Amniotic stem cell (primary cell): ENCODE measurements at places on chromosomes 5 and 9.

- DNase-seq, result no peak
Measured at GRCh38 chr5:179953987-179954386, 46.3 kb upstream of the TBC1D9B start.

- peak; percentile 1 for DNase-seq
Measured at GRCh38 chr5:33180900-33181299, 259.9 kb upstream of the TARS1 start.

DNA sequence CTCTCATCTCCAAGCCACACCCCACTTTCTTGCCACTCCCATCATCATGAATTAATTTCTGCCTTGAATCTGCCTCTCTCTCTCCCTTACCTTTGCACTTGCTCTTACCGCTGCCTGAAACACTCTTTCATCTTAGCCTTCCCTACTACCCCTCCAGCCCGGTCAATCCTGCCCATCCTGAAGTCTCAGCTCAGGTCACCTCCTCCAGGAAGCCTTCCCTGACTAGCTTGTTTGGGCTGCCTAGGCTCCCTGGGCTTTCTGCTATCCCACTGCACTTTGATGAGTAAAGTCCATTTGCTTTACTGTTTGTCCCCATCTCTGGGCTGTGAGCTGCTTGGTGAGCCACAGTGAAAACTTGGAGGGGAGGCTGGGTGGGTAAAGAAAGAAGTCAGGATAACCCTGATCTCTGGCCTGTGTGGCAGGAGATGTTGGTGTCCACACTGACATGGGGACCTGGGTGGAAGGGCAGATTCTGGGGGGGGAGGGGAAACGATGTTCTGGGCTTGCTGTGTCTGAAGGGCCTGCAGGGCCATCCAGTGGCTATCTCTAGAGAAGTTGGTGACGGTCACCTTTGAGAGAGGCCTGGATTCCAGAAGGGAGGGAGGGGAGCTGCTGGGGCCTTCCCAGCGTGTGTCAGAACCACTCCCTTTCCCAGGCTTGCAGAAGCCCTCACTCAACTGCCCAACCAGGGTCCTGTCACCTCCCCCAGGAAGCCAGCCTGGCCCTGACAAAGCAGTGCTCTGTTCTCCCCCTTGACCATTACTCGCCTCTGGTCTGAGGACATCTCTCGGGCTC is 75.0 kb upstream of the DAB2IP start:
- no peak for DNase-seq

- DNase-seq, result no peak
Measured at GRCh38 chr5:139794067-139794846, 1.4 kb upstream of the PSD2 start.

- no peak for DNase-seq
Measured at GRCh38 chr9:78301466-78301865, 4.5 kb downstream of the PSAT1 start.

DNA sequence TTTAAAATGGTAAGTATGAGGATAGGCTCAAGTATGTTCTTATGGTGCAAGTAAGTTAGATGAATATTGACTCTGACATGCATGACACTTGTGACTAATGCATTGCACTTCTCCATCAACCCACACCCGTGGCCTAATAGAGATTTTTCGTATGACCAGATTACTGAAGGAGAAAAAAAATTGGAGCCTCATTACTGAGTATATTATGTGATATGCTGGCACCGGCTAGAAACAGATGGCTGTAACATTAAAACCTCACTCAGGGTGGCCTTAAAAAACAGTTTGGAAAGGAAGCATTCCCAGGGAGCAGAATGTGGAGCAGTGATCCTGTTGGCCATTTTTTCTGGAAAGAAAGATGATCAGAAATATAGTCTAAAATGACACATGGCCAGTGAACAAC is 766.4 kb downstream of the PRELID2 start:
- no peak for DNase-seq

DNA sequence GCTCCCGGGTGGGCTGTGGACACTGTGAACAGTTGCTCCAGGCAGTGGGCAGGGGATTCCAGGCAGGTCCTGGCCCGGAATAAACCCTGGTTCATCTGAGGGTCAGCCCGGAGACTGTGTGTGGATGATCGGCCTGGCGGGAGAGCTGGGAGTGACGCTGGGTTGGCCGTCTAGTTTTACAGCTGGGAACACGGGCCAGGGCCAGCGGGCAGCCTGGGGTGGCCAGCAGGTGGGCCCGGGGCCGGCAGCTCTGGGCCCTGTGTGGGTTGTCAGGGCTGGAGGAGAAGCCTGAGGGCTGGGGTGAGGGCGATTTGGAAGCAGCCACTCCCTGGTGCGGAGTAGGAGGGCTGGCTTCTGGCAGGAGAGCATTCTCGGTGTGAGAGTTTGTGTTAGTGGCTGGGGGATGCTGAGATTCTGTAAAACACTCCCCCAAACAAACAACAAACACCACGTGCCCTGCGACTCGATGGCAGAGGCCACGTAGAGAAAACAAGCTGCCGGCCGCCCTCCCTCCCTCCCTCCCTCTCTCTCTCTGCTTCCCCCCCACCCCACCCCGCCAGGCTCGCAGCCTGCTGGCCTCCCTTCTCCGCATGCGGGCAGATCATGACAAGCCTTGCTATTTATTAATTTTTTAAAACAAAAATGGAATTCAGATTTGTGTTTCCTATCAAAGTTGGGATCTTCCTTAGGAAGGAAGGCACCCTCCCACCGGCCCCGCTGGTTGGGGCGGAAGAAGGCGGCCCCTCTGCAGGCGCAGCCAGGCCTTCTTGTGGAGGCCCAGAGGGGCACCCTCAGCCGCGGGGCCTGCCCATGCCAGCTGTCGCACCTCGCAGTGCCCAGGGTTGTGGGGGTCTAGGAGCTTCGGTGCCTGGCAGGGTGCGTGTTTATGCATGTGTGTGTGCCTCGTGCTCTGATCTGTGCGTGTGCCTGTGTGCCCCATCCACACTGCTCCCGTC is 49.5 kb downstream of the RXRA start:
- no peak for DNase-seq

DNA sequence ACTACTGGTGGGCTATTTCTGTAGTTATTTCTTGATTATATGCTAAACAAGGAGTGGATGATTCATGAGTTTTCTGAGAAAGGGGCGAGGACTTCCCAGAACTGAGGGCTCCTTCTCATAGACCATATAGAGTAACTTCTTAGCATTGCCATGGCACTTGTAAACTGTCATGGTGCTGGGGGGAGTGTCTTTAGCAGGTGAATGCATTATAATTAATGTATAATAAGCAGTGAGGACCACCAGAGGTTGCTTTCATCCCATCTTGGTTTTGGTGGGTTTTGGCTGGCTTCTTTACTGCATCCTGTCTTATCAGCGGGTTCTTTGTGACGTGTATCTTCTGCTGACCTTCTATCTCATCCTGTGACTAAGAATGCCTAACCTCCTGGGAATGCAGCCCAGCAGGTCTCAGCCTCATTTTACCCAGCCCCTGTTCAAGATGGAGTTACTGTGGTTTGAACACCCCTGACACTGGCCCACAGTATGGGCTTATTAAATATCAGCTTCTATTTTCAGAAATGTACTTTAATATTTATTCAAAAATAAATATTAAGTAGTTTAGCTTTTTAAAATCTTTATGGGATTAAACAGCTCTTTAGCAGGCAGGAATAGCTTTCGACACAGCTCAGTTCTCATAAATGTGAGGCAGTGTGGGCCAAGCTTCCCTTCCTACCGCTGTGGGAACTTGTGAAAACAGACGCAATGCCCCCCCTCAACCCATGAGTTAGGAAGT is 44.4 kb downstream of the GALNT12 start:
- DNase-seq, result no peak
